GM13976 (cell line): ENCODE measurements at places on chromosomes 4 and X.

- no peak for DNase-seq
These were observed 688.6 kb downstream of the SH3BGRL start for GRCh38 chrX:81890521-81890920.

DNA sequence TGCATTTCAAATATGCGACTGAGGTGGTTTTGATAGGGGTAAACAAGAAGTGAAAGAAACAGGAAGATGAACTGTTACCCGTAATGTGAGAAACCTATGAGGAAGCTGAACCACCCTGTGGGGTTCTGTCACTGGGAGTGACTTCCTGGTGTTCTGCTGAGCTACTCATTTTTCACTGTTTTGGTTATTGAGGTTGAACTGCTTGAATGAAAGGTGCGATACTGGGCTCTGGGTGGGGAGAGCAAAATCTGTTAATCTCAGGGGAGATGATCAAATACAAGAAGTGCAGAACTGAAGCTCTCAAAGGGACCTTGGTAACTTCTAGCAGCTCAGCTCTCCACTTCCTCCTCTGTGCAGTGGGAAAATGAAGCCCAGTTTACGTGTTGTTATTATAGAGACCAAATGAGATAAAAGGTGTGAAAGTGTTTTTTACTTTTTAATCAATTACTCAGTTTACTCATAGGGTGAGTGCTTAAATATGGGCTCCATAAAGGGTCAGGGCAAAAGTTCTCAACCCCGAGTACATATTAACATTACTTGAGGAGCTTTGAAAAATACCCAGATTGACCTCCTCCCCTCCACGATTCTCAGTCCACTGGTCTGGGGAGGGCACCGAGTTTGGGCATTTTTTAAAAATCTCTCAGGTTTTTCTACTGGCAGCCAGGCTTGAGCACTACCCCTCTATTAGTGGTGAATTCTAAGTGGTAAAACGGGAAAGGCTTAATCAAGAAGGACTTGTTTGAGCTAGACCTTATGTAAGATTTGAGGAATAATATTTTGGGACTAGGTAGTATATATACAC is 66.7 kb downstream of the COQ2 start:
- DNase-seq, result peak; percentile 80

GRCh38 chrX:38891641-38892413 is 90.6 kb downstream of the MID1IP1 start:
- peak; percentile 37 for DNase-seq

- DNase-seq, result no peak
These were observed 54.1 kb downstream of the TLR10 start for GRCh38 chr4:38728631-38729141.

- DNase-seq, result no peak
These were observed 357.1 kb upstream of the NOCT start for GRCh38 chr4:138658518-138658917.

- DNase-seq, result peak; percentile 47
These were observed 23.5 kb upstream of the SYNPO2 start for GRCh38 chr4:118865091-118865708.

- DNase-seq, result no peak
These were observed 120.3 kb upstream of the USP9X start for GRCh38 chrX:40964633-40965586.

DNA sequence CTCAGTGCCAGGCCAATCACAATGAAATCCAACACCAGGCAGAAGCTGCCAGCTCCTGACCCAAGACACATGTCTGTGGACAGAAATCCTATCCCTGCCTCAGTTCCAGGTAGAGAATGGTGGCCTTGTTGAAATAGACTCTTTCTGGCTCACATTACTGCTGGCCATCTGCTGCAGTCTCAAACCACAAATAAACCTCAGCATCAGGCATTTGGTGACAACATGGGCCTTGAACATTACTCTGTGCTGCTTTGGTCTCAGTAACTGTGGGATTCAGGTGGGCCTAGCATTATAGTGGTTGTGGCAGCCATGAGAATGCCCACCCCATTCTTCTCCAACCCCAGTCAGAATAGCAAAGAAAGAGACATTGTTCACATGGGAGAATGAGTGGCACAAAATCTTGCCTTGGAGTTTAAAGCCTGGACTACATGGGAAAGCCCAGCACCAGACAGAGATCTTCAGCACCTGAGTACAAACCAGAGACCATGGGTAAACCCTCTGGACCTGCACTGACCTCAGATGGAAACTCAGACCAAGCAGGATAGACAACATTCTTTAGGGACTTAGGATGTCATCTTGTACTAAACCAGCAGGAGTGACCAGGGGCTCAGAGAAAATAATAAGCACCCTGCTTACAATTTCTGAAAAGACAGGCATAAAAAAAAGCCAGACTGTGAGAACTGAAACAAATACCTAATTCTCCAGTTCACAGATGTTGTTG is 50.4 kb upstream of the TRAM1L1 start:
- DNase-seq, result no peak

DNA sequence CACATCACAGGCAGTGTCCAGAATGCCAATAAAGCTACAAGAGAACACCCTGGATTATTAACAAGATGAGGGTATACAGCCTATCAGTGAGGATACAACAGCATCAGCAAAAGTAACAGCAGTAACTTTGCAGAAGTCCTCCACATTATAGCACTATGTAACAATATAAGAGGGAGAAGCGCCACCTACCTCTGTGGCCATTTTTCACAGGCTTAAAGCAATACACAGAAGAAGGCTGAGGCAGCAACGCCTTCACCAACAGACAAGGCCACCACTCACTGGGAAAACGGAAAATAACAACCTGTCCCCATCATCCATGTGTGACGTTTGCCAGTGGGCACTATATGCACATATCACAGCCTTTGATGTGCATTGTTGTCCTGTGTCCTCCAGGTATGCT is 12.5 kb downstream of the RTL8B start:
- DNase-seq, result no peak

GRCh38 chrX:133314281-133314680 is 96.1 kb upstream of the TFDP3 start:
- no peak for DNase-seq
